ENCODE measurements at places on chromosomes 1 and 21. TPM values are rescaled to one million over a fixed set of nuclear protein-coding genes. Genes with fewer than 3 reads are reported as not detected.

Gene NBPF10
- 1.6 TPM for total RNA-seq

Gene KRTAP7-1
- total RNA-seq = not detected

Gene AK5
- 11.5 TPM for total RNA-seq

Gene ERG
- 4.7 TPM for total RNA-seq

Gene SMIM1
- 1.6 TPM for total RNA-seq

Gene ACBD3
- total RNA-seq = 41.2 TPM

Gene TRIM58
- 5.2 TPM for total RNA-seq

Gene IGSF21
- not detected for total RNA-seq

Gene OLIG2
- not detected for total RNA-seq

Gene NTMT2
- total RNA-seq = 0.52 TPM

Gene HPCAL4
- total RNA-seq = 0.52 TPM

Gene PSRC1
- total RNA-seq = 1.6 TPM

Gene TTC39A
- 2.1 TPM for total RNA-seq

Gene HSPA6
- total RNA-seq = 0.52 TPM

Gene ADGRL4
- total RNA-seq = 15.7 TPM

Gene IVL
- total RNA-seq = not detected

Gene DYNLT5
- 0.52 TPM for total RNA-seq

Gene LRRC7
- total RNA-seq = 11.5 TPM

Gene KCNA2
- 0.52 TPM for total RNA-seq

Gene CFHR4
- not detected for total RNA-seq

Gene OR6K3
- not detected for total RNA-seq

Gene PHACTR4
- total RNA-seq = 5.2 TPM

Gene NBPF3
- total RNA-seq = 5.7 TPM

Gene WDTC1
- 13.0 TPM for total RNA-seq

Gene LRRC3
- 0.52 TPM for total RNA-seq

Gene FLG2
- total RNA-seq = not detected

Gene HRNR
- not detected for total RNA-seq

Gene NUDT17
- total RNA-seq = 8.9 TPM

Gene IQCC
- 2.6 TPM for total RNA-seq

Gene PTCH2
- 1.6 TPM for total RNA-seq

Gene TMCC2
- total RNA-seq = 15.1 TPM

Gene CFHR1
- total RNA-seq = 1.6 TPM

Gene PSMB2
- total RNA-seq = 11.5 TPM

Gene TNFRSF18
- total RNA-seq = 1.6 TPM

Gene PINK1
- total RNA-seq = 56.4 TPM

Gene IFT25
- total RNA-seq = 13.6 TPM

Gene PCNT
- 42.8 TPM for total RNA-seq

Gene AADACL4
- total RNA-seq = not detected

Gene CLEC20A
- not detected for total RNA-seq

Gene TMPRSS15
- 0.52 TPM for total RNA-seq

Gene ZNF669
- total RNA-seq = 11.0 TPM

Gene DNM3
- total RNA-seq = 2.6 TPM

Gene IFNLR1
- total RNA-seq = not detected

Gene GUCA2A
- not detected for total RNA-seq

Gene C1orf174
- 20.9 TPM for total RNA-seq

Gene C8B
- not detected for total RNA-seq

Measured in skeletal muscle tissue (tissue), 5 donors.